Glomerular endothelial cell (primary cell): ENCODE measurements at places on chromosomes 7 and 10. TPM values are rescaled to one million over a fixed set of nuclear protein-coding genes. Genes with fewer than 3 reads are reported as not detected.

GRCh38 chr7:142908921-142909890 is 23.7 kb upstream of the TRPV6 start:
- no peak for DNase-seq

GRCh38 chr10:124145109-124145870 is 51.9 kb upstream of the CHST15 start:
- DNase-seq: no peak

ARHGEF35 gene
- 0.73 TPM in 1 of 2 replicates, not detected in the other for total RNA-seq

CLCN1 gene
- not detected in 2 replicates for total RNA-seq

DNA sequence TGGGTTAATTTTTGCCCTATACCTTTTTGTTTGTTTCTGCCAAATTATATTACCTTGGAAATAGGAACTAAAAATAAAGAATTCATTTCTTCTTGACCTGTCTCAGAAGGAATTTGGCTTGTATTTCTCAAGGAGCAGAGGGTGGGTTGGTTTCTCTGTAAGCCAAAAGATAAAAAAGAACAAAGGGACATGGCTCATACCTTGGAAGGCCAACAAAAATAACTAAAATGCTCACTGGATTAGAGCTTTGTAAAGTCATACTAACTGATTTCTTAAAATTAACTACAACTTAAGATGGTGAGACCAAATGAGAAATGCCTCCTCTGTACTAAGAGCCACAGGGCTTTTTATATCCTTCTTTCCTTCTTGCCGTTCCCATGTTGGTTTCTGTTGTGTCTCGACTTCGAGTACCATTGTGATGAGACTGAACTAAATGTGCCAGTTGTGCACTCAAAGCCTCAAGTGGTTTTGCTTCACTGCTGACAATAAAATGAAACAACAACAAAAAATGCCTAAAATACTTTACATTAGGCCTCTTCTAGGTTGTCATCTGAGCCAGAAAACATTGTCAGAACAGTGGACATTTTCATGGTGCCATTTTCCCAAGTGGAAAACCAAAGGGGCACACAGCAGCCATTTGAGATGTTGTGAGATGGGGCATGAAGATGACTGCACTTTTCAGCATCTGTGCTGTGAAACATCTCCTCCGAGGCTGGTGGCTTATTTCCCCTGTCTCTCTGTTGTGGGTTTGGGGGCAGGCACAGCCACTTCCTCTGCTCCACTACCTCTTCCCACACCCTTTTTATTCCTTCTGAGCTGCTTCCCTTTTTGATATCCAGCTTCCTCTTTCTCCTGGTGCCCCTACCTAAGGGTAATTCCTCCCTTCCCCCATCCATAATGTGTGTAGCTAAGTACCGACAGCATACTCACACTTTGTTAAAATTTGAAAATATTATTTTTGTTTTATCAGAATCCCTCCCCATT is 51.8 kb upstream of the AGR3 start:
- no peak for DNase-seq

HABP2 gene
- total RNA-seq: 0.18 and 0.48 TPM in 2 replicates

DNA sequence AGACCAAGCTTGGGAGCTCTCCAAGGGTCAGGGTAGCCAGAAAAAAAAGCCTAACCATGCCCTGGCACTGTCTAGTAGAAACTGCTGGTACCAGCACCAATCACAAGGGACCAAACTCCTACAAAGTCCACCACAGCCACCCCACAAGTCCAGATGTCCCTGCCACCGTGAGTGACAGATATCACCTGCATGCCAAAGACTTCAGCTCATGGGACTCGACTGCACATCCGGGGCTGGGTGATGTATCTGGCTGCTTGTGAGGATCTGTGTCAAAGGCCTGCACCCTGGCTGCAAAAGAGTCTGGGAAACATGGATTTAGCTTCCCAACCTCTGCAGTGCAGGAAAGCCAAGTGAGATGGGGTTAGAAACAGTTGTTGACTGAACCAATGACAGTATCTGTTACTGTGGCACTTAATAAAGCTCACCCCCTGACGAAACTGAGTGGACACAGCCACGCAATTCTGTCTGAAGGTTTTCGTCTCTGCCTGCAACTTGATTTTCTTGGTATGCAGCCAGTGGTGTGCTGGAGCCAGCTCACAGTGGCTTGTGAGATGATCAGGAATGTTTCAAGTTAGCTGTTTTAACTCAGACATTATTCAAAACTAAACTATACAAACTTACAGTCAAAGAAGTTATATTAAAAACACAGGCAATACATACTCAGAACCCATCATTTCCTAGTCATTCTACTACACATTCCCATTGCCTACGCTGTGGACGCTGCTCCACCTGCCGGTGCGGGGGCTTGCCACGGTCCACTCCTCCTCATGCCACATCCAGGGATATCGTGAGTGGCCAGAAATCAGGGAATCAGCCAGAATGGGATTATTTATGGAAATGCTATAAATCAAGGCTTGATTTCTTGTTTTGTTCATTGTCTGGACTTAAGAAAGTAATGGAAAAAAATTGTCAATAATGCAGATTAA is 9.2 kb downstream of the ZNF488 start:
- no peak for DNase-seq

DNA sequence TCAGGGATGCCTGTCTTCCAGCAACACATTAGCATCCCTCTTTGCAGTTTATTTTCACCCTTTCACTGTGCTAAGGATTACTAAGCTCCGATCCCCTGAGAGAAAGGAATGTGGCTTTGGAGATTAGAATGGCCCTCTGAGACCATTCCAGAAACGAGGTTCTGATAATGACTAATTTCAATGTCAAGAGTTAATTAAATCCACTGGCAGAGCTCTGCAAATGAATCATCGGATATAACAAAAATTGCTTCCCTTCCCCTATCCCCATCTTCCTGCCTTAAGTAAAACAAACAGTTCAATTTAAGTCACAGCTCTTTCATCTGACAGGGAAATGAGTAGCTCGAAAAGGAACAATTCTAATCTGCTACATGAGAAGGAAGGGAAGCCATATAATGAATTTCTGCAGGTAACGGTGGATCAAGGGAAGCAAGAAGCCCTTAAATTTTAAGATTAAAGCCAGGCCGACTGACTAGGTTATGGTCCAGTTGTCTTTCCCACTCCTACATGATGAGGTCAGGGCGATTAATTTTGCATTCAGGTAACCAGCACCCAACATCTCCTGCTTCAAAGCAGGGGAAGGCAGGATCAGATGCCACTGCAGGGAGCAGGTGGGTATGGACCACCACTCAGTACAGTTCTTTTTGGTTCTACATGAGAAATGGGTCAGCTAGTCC is 50.5 kb downstream of the MALSU1 start:
- no peak for DNase-seq

GRCh38 chr7:34452363-34452762 is 205.7 kb upstream of the NPSR1 start:
- DNase-seq: peak; percentile 29

DNA sequence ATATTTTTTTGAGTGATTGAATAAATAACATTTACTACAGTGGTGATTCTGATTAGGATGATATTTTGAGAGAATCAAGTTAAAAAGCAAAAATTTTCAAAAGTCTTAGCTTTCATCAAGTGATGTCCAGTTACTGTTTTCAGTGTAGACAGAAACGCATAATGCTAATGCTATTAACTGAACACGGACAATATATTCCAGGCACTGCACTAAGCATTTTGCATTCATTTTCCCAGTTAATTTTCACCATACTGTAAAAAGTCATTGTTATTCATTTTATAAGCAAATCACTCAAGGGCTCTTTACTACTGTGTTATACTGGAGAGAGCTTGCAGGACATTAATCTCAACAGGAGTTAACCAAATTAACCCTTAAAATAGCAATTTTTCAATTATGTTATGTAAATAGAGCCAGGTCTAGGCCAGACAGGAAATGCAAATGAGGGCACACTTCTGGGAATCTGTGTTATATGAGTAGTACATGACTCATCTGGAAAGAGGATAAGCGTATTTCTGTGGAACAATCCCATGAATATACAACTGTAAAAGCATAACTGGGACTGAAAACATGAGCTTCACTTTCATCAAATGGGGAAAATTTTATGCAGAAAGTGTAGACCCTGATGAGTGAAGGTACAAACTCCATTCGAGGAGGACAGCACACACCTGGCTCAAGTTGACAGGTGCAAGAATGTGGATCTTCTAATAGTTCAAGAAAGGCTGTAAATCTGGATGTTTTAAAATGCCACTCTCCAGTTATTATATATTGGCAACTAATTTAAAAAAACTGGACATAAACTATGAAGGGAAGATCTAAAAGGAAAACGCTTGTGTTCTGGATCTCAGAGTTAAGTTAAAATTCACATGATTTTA is 75.4 kb downstream of the ANK3 start:
- DNase-seq: peak; percentile 73

- no peak for DNase-seq
Measured at GRCh38 chr7:272631-273030, 17.3 kb upstream of the FOXL3 start.

GRCh38 chr10:132961420-132961786 is 19.0 kb upstream of the CFAP46 start:
- DNase-seq: no peak

DNA sequence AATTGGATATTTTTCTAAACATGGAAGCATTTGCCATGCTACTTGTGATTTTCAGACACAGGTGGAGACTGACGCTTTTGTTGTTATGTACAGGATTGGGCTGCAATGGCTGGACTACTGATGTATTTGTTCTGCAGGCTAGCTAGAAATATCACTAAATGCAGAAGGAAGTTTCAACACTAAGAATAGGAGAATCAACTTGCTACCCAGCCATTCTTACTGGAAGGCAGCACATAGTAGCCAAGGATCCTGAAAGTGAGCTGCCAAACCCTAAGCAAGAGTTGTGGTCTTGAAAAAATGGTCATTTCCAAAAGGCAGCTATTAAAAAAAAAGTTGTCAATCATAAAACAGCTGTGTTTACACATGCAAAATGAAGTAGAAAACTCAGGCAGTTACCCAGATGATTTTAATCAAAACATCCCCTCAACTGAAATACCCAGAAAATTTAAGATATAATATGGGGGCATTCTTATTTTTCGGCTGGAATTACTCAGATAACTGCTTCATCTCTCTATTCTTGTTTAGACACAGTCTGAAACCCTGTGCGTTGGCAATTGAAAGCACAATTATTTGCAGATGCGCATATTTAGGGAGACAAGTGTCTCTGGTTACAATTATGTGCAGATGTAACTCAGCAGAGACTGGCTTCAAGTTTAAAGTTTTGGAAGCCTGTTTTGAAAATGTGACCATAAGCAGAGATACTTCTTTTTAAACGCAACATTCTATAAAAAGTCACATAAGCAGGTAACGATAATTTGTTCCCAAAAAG is 31.2 kb downstream of the GFRA1 start:
- DNase-seq: no peak

GRCh38 chr7:72015136-72015535 is 397.0 kb downstream of the CALN1 start:
- DNase-seq: no peak

KCNIP2 gene
- total RNA-seq: 0.18 and 0.48 TPM in 2 replicates

- DNase-seq: no peak
Measured at GRCh38 chr10:117463545-117463920, 79.0 kb upstream of the EMX2 start.

MEOX2 gene
- total RNA-seq: 0.68 and 1.3 TPM in 2 replicates

GRCh38 chr7:91302794-91303193 is 38.6 kb downstream of the FZD1 start:
- DNase-seq: no peak

DNA sequence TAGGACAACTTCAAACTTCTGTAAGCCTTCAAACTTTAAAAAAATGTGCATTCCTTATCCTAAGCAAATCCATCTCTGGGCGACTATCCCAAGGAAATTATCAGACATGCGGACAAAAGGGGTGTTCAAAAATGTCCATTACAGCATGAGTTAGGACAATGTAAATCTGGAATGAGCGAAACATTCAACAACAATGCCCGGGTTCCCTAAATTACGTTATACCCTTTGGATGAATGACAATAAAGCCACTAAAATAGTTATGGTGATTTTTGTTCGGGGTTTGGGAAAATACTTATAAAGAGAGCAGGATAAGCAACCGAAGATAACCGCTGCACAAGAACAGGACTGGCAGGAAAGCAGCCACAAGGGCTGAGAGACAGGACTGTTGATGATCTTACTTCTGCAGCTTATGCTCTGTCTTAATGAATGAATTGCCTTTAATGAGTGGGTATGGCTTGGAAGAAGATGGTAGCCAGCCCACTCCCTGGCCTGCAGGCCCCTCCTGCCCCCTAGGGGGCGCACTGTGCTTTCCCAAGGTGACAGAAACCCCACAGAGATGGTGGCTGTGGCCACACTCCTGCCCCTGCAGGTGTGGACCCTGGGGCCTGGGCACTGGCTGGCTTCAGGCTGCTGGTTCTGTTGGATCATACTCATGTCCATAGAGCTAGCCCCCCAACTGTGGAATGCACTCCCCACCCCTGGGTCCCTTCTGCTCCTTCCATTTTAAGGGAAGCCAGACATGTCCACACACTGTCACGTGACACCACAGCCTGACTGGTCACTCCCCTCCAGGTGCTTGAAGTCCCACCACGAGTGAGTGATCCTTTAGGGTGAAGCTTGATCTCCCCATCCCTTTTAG is 45.0 kb downstream of the ZCCHC24 start:
- no peak for DNase-seq

- DNase-seq: no peak
Measured at GRCh38 chr7:30276203-30276900, 8.0 kb upstream of the ZNRF2 start.

DDC gene
- not detected in 2 replicates for total RNA-seq

FBH1 gene
- 73.8 and 84.5 TPM in 2 replicates for total RNA-seq

DNA sequence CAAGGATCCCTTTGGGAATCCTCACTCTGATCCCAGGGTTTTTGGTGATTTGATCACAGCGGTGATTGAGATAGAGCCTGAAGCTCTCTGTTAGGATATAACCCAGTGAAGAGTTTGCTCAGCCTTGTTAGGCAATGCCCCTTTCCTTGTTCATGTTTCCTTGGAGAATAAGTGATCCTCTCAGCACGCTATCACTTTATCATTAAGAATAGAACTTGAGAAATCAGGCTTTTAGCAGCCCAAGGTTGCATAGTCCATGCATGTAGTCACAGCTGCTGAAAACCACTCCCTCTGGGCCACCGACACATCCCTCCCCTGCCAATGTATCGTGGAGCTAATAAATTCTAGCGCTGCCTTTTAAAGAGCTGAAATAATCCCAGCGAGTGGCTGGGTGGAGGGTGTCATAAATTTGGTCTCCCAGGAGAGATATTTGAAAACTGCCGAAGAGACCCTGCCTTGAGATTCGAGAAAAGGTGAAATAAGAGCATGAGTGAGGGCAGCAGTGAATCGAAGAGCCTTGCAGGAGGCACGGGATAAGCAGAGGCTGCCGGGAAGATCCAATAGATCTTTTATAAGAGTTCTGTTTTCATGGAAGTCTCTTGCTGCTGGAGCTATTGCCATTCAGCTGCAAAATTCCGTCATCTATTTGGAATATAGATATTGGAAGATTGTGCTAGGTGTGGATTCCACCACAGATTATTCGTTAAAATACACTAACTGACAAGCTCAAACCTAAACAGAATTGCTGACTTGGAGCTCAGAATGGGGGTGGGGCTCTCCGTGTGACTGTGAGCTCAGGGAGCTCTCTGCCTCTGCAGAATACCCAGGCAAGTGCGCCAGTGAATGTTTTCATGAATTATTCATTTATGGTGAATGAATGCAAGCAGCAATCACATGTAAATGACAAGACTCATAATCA is 249.8 kb downstream of the TRIL start:
- DNase-seq: no peak

GPR85 gene
- 0.24 and 2.6 TPM in 2 replicates for total RNA-seq
